ENCODE measurements at places on chromosomes 1 and 21.

DNA sequence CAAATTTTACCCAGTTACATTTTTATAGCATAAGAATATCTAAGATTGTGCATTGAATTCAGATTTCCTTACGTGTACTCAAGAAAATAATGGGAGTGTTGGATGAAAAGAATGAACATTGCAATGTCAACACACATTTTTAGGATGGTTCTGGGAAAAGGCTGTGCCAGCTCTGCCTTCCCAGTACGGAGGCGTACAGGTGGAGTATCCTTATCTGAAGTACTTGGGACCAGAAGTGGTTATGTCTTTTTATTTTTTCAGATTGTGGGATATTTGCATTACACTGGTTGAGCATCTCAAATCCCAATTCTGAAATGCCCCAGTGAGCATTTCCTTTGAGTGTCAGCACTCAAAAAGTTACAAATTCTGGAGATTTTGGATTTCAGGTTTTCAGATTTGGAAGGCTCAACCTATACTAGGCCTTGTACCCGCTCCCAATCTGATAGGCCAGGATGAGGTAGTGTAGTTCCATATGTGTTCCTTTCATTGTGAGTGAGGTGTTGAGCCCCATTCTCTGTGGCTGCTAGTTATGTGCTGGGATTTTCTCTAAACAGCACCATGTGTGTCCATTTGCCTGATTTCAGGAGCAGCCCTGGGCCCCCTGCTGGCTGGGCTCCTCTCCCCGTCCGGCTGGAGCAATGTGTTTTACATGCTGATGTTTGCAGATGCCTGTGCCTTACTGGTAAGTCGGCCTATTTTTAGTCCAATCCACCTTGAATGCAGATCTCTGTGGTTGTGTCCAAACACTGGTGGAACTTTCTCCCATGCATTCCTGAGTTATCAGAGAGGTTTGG lies 60.8 kb downstream of the SLC37A1 start:
- H3K4me1 ChIP-seq, result no peaks in the 10 kb centered on the region
- no peak for DNase-seq
- no peaks in the 10 kb centered on the region for H3K27me3 ChIP-seq
- peaks cover 21% of the 10 kb centered on the region for H3K36me3 ChIP-seq

GRCh38 chr1:214417545-214418210 lies 133.7 kb downstream of the PTPN14 start:
- no peak overlapping the region for H3K4me3 ChIP-seq
- no peak overlapping the region for H3K27ac ChIP-seq
- no peak for DNase-seq
- H3K4me1 ChIP-seq, result no peaks in the 10 kb centered on the region
- H3K36me3 ChIP-seq, result no peaks in the 10 kb centered on the region

DNA sequence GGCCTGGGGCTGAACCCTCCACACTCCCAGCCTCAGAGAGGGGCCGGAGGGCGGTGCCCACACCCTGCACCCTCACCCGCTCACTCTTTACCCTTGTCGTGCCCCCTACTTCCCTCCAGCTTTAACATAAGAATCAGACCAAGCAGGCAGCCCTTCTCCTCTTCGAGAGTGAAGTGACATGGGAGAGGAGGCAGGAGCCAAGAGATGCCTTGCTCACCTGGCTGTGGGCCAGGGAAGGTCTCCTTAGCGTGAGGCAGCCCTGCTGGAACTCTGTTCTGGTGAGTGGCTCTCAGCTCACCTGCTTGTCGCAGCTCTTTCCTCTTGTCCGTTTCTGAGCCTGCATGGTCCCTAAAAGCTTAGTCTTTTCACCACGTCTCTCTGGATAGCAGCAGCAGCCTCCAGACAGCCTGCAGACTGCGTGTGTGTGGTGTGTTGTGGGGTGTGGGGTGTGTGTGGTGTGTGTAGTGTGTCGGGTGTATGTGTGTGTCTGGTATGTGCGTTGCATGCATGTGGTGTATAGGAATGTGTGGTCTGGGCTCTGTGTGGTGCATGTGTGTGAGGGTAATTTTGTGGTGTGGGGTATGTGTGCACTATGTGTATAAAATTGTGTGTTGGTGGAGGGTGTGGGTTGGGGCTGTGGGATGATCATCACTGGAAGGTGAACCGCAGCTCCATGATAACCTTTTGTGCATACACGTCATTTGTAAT lies 86.7 kb downstream of the CCDC185 start:
- H3K4me3 ChIP-seq, result no peak overlapping the region
- peaks cover 1% of the 10 kb centered on the region for H3K36me3 ChIP-seq
- H3K27me3 ChIP-seq, result peaks cover 56% of the 10 kb centered on the region
- no peaks in the 10 kb centered on the region for H3K4me1 ChIP-seq
- no peak overlapping the region for H3K27ac ChIP-seq

DNA sequence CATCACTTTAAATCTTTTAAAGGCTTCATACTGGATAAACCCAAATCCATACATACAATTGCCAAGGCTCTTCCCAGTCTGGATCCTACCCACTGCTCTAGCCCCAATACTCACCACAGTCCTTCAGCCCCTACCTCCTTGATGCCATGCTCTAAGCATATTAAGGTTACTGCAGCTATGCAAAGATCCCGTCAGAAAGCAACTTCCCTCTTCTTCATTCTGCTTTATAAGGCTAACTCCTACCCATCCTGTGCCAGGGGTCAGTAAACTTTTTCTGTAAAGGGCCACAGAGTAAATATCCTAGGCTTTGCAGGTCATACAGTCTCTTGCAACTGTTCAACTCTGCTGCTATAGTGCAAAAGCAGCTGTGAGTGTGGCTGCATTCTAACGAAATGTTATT lies 34.3 kb upstream of the MTF1 start:
- H3K27me3 ChIP-seq, result no peaks in the 10 kb centered on the region
- H3K4me1 ChIP-seq, result no peaks in the 10 kb centered on the region

- H3K27ac ChIP-seq, result no peak overlapping the region
- H3K27me3 ChIP-seq, result peaks cover 65% of the 10 kb centered on the region
- H3K4me1 ChIP-seq, result no peaks in the 10 kb centered on the region
- H3K36me3 ChIP-seq, result no peaks in the 10 kb centered on the region
Measured at GRCh38 chr1:204835737-204836136, 34.9 kb upstream of the NFASC start.

Measured in central memory CD8-positive, alpha-beta T cell (primary cell).